ENCODE measurements at places on chromosomes 1 and 21. TPM values are rescaled to one million over a fixed set of nuclear protein-coding genes. Genes with fewer than 3 reads are reported as not detected.
A peak's percentile ranks its signal among the peaks of the same experiment; 100 is the strongest.

DNA sequence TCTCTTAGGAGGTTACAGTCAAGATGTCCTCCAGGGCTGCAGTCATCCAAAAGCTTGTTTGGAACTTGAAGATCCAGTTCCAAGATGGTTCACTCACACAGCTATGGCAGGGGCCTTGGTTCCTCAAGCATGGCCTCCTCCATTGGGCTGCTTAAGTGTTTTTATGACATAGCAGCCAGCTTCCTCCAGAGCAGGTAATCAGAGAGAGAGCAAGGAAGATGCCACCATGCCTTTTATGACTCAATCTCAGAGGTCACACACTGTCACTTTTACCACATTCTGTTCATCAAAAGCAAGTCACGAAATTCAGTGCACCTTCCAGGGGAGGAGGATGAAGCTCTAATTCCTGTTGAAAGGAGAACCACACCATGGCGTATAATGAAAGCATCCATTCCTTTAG is 17.1 kb downstream of the ELAPOR1 start:
- no peak for DNase-seq

- DNase-seq = no peak
These were observed 20.8 kb upstream of the MACF1 start for GRCh38 chr1:39183503-39184353.

- peak; percentile 19 for DNase-seq
These were observed at the start of gene LRRN2 for GRCh38 chr1:204685236-204686006. LRRN2 (minus strand) TSS chr1:204685738; CDS start chr1:204619992, 65,746 bp downstream.

DNA sequence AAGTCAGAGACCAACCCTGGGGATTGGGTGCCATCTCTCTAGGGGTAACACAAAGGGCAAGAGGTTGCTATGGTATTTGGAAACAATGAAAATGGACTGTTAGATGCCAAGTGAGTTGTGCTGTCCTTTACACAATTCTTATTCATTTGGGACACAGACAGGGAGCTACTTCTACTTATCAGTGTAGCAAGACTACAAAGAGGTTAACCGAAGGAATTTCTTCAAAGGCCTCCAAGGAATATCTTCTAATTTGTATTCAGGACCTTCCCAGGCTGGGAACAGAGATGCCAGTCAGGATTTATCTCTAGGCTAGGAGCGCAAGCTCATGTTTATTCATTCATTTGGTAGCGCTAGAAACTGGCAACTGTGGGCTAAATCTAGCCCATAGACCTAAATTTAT is 2.6 kb downstream of the NAXE start:
- DNase-seq = no peak

DNA sequence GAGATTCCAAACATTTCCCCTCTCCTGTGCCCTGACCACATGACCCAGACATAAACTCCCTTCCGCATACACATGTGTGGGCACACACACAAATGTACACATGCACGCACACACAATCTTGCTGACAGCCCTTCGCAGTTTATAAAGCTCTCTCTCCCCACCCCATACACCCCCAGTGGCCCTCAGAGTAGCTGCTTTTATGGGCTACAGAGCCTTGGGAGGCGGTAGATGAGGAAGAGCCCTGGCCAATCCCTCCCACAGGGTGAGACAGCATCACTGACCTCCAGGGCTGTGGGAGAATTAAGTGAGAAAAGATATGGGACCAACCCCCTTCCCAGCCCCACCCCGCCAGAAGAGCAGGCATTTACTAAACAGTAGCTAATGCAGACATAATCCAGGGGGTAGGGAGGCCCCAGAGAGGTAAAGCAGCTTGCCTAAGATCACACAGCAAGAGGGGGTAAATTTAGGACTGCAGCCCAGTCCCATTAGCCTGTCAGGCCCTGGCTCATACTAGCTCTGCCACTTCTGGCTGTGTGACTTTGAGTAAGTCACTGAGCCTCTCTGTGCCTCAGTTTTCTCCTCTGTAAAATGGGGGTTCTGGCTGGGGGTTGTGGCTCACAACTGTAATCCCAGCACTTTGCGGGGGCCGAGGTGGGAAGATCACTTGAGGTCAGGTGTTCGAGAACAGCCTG is 5.1 kb downstream of the SDC3 start:
- no peak for DNase-seq

DNA sequence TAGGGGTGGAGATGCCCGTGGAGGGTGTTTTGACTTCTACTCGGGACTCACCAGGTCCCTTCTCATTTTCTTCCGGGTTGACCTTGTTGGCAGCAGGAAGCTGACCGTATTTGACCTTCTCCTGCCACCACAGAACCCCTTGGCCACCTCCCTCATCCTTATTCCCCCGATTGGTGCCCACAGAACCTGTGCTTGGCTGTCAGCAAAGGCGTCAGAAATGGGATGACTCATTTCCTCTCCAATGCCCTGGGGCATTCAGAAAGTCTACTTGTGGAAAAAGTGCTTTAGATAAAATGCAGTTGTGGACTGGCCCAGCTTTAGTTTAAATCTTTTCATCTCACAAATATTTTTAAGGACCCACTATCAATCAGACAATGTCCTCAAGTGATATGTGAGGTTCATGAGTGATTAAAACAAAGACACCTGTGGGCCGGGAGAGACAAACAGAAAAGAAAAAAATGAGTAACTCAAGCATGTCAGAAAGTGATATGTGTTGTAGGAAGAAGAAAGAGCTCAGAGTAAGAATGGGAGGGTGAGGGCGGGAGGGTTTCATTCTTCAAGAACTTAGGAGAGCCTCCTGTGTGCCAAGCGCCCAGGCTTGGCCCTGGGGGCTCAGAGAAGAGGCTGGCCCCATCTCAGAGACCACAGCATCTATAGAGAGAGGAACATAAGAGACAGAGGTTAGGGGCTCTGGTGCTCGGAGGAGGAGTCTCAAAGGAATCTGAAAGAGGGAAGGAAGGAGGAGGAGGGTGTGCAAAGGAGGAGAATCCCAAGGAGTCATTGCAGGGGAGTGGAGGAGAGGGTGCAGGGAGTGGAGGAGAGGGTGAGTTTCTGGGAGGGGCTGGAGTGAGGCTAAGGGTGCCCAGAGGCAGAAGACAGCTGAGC is 221.6 kb upstream of the VAMP3 start:
- no peak for DNase-seq

GRCh38 chr1:20383631-20384030 is 93.0 kb downstream of the VWA5B1 start:
- no peak for DNase-seq

- no peak for DNase-seq
These were observed 74.3 kb upstream of the VANGL1 start for GRCh38 chr1:115567431-115567830.

GRCh38 chr1:20733360-20733975 is 965 bp upstream of the SH2D5 start:
- no peak for DNase-seq

DNA sequence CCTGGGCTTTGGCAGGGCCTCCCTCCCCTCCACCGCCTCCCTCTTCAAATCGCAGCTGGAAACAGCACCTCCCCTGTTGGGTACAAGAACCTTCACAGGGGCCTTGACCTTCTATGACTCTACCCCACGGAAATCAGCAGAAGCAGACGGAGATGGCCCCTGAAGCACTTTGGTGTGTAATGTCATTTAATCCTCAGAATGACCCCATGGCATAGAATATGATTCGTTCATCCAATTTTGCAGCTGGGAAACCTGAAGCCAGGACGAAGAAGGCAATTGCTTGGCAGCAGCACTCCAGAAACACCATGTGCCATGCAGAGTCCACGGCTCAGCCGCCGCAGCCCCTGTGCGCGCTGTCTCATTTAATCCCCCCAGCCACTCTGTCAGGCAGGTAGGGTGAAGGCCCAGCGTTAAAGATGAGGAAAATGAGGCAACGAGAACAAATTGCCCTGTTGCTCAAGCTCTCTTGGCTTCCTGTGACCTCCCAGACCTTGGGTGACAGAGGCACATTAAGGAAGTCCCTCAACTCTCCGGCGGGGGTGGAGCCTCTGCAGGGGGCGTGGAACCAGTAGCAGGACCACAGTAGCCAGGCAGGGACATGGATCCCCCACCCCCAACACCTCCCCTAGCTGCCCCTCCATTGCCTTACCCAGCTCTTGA is 25.8 kb upstream of the LAPTM5 start:
- DNase-seq = no peak

GRCh38 chr1:186609183-186609582 is 71.0 kb downstream of the PTGS2 start:
- no peak for DNase-seq

GRCh38 chr1:80639777-80640533 is 1160.8 kb upstream of the ADGRL2 start:
- no peak for DNase-seq

DNA sequence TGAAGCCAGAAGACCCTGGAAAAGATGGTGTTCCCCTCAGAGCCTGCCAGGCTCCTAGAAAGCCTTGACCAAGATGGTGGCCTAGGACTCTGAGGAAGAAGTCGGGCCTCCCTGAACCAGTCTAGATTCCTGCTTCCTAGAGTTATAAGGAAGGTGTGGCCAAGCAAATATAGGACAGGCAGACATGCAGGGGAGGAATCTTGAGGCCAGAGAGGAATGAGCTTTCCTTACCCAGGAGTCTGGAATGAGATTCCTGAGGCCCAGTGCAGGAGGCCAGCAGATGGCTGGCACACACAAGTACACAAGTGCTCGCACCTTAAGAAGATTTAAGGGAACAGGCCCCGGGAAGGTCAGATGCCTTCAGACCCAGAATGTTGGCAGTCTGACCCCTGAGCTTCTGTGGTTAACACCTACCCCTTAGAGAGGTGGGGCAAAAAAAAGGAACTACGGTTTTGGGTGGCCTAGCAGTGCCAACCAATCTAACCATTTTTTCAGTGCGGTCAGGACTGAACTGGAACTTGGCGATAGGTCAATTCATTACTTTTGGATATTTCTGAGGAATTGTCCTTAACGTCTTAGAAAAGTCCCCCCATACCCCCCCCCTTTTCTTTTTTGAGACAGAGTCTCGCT is 73.3 kb downstream of the MDM4 start:
- no peak for DNase-seq

DNA sequence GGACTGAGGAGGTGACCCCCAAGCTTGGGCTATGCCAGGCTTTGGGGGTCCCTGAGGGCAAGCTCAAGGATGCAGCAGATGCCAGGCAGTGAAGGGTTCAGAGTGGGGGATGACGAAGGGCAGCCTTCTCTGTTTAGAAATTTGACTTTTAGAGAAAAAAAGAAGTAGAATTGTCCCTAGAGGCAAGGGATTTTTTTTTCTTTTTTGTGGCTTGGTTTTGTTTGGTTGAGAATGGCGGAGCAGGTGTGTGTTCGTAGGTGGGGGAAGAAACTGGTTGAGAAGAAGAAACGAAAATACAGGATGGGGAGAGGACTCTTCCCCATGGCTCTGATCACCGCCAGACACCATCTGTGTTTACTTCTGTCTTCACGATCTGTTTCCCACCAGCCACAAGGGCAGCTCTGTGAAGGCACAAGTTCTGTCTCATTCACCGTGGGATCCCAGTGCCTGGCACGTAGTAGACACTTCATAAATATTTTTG is 8.2 kb downstream of the PLA2G5 start:
- no peak for DNase-seq

DNA sequence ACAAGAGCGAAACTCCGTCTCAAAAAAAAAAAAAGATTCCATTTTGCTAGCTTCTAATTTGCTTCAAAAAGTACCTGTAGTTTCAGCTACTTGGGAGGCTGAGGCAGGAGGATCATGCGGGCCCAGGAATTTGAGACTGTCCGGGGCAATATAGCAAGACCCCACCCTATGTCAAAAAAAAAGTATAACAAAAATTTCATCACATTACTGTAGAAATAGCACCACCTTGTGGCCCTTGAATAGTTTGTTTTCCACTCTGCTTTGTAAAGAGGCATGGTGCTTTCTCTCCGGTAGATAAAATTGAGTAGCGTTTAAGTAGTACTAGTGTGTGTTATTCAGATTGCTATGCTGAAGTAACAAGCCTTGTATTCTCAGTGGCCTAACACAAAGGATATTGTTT is 18.2 kb upstream of the MSTO1 start:
- DNase-seq = no peak

DNA sequence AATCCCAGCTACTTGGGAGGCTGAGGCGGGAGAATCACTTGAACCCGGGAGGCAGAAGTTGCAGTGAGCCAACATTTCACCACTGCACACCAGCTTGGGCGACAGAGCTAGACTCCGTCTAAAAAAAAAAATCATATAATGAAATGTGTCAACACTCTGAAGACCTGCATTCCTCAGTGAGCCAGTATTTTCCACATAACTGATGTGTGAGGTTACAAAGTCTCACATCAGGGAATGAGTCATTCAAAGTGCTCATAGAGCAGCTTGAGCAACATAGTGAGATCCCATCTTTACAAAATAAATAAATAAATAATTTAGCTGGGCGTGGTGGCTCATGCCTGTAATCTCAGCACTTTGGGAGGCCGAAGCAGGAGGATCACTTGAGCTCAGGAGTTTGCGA is 65.5 kb downstream of the CASZ1 start:
- DNase-seq = no peak

- DNase-seq = no peak
These were observed 365.8 kb downstream of the SMYD3 start for GRCh38 chr1:246141306-246141705.

DNA sequence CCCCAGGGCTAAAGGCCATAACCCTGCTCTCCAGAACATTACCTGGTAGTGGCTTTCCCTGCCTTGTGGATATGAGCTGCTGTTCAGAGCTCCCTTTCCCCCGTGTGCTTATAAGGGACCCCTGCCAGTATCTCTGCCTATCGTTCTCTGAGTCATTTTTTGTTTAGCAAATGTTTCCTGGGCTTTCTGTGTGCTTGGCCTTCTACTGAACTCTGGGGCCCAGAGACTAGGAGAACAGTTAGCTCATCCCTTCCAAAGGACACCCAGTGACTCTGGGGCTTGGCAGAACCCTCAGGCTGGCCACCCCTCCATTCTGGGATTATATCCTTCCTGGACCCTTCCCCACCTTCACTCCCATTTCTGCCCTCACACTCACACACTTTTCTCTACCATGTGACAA is 80.8 kb upstream of the POU3F1 start:
- no peak for DNase-seq

DNA sequence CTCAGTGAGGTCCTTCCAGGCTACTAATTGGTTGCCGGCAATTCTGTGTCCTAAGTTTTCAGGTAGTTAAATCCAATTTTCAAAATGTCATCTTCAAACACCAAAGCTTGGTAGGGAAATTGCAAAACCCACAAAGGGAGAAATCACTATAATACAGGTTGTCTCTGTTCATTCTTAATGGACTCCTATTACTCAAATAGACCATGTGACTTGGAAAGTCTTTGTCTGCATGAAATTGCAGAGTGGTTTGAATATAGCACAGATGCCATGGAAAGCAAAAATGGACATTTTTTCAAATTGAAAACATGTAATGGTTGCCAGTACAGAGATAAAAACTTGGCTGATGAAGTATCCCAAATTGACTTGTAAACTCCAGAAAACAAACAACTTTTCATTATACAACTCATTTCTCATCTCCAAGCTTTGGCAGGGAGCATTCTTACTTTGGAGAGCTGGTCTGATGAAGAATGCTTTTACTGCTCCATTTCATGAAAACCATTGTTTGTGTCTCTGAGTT is 169.5 kb upstream of the PKN2 start:
- no peak for DNase-seq

Gene TPTE
- total RNA-seq = not detected

Gene ADGRL4
- total RNA-seq = not detected

Gene ALDH4A1
- total RNA-seq = 29.3 TPM

Gene NBPF10
- 3.4 TPM for total RNA-seq
